ENCODE measurements at places on chromosomes 3 and 15.

GRCh38 chr3:32440611-32441350 lies 49.1 kb downstream of the CMTM7 start:
- no peak for DNase-seq

DNA sequence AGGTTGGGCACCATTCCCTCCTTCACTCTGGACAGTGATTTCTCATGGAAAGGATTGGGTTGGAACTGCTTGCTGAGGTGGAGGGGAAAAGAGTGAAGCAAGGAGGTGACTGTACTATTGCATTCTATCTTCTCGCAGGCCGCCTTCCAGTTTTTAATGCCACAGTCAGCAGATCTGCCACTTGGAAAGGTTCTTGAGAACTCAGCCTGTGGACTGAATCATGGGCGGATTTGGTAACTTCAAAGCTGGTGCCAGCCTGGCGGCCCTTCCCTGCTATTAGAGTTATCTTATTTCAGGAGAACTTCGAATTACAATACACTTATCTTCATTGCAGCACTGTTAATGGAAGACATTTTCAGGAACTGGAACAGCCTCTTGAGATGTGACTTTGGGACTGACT lies 23.1 kb upstream of the SLC28A2 start:
- DNase-seq: no peak

GRCh38 chr15:62482785-62483429 lies 317.8 kb upstream of the C2CD4B start:
- no peak for DNase-seq

DNA sequence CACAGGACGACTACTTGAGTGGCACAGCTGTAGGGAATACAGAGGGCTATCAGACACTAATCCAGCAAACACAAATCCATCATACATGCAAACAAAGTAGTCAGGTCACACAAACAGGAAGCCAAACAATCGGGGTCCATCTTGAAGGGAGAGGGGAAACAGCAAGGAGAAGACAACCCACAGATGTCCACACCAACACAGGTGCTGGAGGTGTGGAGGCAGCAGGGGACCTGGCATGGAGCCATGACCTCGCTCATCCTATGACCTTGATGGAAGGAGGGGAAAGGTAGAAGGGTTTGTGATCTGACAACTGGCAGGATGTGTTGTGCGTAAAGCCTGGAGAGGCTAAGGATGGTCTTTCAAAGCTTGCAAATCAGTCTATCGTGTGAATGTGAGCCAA lies 39.9 kb upstream of the SKOR1 start:
- DNase-seq: no peak

- no peak for DNase-seq
Measured at GRCh38 chr3:154025007-154025406, 96.2 kb upstream of the ARHGEF26 start.

GRCh38 chr15:78767331-78767951 lies 43.8 kb downstream of the ADAMTS7 start:
- DNase-seq: no peak

DNA sequence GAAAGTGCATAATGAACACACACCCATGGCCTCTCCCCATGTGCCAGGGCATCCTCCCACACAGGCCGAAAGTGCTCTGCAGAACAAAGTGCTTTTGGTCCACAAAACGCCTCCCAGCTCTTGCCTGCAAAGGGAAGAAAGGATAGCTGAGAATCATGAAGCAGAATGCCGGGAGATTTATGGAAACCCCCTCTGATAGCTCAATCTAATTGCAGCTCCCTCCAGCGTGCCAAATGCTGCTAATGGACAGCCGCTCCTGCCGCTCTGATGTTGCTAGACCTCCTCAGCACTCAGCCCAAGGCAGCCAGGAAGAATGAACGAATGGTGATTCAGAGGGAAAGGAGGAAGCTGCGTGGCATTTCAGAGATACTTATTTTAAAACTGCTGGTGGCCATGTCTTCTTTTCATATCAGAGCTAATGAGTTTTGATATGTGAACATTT lies 145.3 kb downstream of the TJP1 start:
- peak; percentile 63 for DNase-seq

GRCh38 chr3:141594357-141594756 lies 107.5 kb downstream of the RASA2 start:
- no peak for DNase-seq

- DNase-seq: peak; percentile 34
Measured at GRCh38 chr15:29268706-29269484, 727 bp downstream of the NSMCE3 start.

DNA sequence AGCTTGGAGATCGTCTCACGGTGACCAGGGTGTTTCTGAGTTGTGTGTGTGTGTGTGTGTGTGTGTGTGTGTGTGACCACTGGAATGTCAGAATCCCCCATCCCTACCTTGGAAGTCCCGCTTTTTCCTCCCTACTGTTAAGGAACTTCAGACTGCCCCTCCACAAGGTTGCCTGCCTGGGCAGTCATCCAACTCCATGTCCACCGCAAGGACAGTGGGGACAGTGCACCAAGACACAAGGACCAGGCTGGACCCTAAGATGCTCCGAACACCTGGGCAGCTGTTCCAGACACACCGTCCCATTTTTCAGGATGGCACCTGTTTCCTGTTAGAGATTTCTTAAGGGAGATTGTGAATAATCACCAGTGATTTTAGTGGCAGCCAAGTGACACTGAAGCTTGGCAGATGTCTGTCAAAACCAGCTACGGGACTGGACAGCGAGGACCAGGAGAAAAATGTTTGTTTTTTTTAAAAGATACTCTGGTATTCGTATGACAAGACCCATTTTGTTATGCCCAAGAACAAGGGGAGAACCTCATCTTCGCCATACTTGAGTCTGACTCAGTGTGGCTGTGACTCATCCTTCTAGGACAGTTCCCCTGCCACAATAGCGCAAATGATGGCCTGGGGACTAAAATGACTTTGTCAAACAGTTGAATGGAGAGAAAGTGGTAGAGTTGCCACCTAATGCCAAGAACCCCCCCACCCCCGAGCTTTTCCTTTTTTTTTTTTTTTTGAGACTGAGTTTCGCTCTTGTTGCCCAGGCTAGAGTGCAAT lies 15.5 kb downstream of the PAQR9 start:
- DNase-seq: no peak

DNA sequence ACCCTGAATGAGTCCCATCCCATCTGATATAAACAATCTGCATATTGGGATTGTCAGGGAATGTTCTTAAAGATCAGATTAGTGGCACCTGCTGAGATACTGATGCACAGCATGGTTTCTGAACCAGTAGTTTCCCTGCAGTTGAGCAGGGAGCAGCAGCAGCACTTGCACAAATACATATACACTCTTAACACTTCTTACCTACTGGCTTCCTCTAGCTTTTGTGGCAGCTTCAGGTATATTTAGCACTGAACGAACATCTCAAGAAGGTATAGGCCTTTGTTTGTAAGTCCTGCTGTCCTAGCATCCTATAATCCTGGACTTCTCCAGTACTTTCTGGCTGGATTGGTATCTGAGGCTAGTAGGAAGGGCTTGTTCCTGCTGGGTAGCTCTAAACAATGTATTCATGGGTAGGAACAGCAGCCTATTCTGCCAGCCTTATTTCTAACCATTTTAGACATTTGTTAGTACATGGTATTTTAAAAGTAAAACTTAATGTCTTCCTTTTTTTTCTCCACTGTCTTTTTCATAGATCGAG lies 4.5 kb downstream of the B2M start:
- no peak for DNase-seq

- DNase-seq: no peak
Measured at GRCh38 chr15:47780971-47781370, 63.7 kb downstream of the SEMA6D start.

GRCh38 chr3:139226731-139227130 lies 117.1 kb upstream of the MRPS22 start:
- DNase-seq: no peak

- peak; percentile 89 for DNase-seq
Measured at GRCh38 chr3:155069729-155070128, 10.4 kb upstream of the MME start.

DNA sequence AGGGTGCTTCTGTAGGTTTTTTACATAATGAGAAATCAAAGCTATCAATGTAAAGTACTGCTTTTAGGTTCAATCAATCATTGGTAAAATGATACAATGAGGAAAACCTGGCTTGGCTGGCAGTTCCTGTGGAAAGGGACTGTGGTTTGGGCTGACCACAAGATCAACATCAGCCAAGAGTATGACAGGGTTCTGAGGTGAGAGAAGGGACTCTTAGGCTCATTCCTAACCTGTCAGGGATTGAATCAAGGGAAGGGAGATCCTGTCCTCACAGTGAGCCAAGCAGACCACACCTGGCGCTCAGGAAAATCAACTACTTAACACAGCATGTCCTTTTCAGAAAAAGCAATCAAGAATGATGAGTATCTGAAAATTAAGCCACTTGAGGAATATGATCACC lies 111.1 kb downstream of the MAGI1 start:
- DNase-seq: no peak

DNA sequence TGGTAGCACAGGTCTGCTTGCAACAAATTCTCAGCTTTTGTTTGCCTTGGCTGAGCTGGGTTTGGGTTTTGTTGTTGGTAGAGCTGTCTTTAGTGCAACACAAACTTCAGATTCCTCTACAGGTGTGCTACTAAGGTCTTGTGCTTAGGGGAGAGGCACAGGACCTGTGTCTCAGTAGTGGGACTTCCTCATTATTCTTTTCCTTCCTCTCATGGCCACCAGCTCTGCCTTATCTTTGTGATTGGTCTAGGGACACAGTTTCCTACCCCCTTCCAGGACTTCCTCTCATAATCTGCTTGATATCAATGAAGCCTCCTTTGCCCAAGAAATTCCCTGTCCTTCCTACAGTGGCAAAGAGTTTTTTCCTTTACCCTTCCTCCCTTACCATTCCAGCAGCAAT lies 24.9 kb upstream of the DNAAF4 start:
- DNase-seq: no peak

DNA sequence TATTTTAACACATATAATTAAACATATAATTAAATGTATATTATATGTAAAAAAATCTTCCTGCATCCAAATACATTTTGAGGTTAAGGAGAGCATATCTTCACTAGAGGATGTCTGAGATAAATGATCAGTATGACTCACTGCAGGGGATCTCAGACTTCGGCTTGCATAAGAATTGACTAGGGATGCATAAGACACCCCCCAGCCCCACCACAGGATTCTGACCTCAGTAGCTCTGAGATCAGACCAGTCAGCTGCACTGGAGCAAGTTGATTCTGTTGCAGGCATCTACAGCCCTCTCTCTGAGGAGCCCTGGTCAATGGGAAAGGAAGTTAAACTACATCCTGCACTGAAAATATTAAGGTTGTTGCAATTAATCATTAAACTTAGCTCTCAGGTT lies 29.0 kb upstream of the TBC1D21 start:
- peak; percentile 18 for DNase-seq

GRCh38 chr3:39137991-39138803 lies 15.2 kb downstream of the CSRNP1 start:
- DNase-seq: no peak

GRCh38 chr15:77069521-77070121 lies 1.3 kb downstream of the TSPAN3 start:
- DNase-seq: no peak
